ENCODE measurements at places on chromosomes 11 and 22.

- no peak for DNase-seq
These were observed 31.8 kb downstream of the PPFIBP2 start for GRCh38 chr11:7545611-7546010.

GRCh38 chr11:18191376-18191775 is 18.7 kb downstream of the MRGPRX4 start:
- DNase-seq: no peak

GRCh38 chr11:40376331-40376730 is 1083.1 kb downstream of the LRRC4C start:
- DNase-seq: no peak

GRCh38 chr22:25098445-25099081 is 101.1 kb upstream of the CRYBB3 start:
- no peak for DNase-seq

DNA sequence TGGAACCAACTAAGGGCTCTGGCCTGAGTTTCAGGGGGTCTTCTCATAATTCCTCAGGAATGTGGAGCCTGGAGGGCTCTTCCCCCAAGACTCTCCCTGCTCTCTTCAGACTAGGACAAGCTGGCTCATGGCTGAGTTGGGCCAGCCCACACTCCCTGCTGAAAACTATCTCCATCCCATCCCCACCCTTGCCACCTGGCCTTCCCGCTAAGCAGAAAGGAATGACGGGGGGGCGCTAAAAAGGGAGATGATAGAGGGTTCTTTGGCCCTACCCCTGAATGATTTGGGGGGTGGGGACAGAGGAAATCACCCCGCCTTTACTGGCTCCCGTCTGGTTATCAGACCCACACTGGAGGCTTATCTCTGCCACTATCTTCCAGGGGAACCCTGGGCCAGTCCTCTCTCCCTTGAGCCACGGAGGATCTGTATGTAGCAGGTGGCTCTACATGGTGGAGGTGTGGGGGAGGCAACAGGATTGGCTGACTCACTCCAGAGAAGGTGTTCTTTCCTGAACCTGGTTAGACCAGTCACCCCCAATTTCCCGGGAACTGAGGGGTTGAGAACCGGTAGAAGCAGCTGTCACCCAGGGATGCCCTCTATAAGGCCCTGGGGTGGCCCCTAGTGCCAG is 5.7 kb downstream of the SMTN start:
- DNase-seq: no peak

- DNase-seq: no peak
These were observed 596.8 kb upstream of the CNTN5 start for GRCh38 chr11:98423933-98424332.

- DNase-seq: no peak
These were observed 45.3 kb upstream of the SCUBE2 start for GRCh38 chr11:9136741-9137140.

DNA sequence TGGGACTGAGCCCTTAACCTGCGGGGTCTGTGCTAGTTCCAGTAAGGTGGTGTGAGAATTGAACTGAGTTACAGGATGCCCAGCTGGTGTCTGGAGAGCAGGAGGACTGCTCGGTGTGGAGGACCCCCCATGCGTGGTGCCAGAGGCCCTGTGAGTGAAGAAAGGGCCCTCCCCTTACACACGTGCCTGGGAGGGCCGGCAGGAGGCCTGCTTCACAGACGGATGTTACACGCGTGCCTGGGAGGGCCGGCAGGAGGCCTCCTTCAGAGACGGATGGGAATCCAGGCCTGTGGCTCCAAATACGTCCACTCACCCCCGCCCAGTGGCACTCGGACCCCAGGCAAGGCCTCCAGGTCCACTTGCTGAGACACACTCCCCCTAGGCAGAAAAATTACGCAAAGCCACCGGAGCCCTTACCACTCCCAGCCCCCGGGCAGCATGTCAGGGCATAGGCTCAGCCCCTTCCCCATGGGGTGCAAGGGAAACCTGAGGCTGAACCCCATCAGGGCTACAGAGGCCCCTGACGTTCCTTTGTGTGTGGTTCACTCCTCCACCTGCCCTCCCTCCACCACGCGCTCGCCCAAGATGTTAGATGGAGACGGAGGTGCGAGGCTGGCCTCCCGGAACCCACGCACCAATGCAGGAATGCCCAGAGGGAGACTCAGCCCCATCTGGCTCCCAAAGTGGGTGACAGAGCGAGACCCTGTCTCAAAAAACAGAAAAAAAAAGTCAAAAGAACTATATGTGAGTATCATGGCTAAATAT is 227.8 kb downstream of the BRD1 start:
- no peak for DNase-seq

DNA sequence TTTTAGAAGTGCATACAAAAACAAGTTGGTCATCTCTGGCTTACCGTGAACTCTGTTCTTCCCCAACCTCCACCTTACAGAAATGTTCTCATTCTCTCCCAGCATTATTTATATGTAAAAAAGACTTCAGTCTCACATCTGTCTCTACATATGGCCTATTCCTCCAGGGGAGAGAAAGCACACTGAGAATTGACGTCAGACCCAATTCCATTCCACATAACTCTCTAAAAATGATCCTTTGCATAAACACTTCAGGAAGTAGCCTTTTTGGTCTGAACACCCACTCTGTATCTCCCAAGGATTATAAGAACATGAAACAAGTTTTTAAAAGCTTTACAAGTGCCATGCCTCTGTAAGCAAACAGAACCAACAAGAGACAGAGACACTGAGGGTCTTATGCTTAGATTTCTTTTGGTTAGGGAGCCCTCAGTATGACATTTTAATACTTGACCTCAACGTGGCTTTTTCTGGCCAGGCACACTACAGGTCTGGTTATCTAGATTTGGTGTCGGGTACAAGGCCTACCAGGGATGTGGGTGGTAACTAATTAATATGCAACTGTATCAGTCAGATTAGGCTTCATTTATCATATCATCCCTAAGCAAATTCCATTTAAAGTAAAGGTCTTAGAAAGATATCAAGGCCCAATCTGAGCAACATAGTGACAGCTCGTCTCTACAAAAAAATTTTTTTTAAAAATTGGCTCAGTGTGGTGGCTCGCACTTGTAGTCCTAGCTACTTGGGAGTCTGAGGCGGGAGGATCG is 48.5 kb upstream of the PPP2R1B start:
- no peak for DNase-seq

Data from NCI-H526 treated with DMSO at 0.1 percent for 48 hours (cell line).